ENCODE measurements at places on chromosomes 11 and 22.
A peak's percentile ranks its signal among the peaks of the same experiment; 100 is the strongest.

DNA sequence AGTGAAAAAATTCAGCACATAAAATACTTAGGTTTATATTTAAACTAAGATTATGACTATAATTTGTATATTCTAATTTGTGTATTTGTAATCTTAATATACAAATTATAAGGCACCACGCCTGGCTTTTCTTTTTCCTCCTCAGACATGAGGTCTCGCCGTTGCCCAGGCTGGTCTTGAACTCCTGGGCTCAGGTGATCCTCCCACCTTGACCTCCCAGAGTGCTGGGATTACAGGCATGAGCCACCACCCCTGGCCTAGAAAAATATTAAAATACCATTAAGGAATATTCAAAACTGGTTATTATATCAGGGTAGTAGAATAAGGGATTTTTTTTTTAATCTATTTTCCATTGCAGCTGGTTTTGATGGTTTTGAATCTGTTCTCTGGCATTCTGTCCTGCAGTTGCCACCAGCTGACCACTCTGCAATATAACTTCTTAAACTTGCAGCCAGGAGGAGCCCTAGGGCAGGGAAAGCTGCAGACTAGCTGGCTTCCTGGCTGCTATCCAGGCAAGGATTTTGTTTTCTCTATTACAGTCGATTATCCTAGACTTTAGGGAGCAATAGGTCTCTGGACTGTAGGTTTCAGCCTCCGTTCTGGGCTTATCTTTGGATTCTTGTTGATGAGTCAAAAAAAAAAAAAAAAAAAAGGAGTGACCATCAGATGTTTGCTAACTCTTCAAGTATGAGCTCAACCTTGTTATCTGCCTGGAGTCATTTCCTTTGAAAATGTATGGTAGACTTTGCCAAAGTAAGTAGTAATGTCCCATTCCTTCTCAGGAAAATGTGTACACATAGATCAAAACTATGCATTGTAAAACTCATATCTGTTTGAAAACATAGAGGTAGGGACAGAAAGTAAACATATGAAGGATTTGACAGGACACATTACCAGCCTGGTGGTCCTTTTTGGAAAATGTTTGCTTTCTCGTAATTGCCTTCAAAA lies 13.2 kb downstream of the POLA2 start:
- peak; percentile 76 for DNase-seq

DNA sequence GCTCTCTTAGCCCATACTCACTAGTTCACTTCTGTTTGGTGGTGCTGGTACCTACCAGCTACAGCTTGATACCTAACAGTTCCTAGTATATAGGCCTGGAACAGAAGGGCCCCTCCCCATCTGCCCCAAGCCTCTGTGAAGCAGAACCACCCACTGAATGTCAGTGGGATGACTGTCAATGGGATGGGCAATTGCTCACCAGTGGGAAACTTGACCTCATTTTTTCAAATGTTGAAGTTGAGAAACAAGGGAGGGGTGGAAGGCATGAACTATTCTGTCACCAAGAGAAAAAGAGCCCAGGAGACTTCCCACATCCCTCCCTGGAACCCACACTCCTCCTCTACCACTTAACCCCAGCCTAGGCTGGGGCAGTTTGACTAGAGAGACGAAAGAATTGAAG lies at the start of gene NLRP10:
NLRP10 (minus strand) TSS at position 62 of the 400 bp plus-strand sequence. CDS start 1,952 bp downstream, outside the sequence.
- DNase-seq: no peak

DNA sequence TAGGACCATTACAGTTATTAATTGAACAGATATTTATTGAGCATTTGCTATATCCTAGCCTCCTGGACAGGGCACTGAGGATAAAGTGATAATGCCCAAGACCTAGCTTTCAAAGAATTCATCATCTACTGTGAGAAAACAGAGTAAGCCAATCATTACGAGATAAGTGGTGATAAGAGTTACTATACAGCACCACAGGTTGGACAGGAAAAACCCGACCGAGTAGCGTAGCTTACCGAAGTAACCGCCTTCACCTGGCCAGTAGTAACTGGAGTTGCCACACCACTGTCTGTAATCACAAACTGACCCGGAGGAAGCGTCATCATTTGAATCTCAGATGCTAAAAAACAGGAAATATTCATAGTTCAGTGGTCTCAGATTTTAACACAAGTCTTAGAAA lies 10.0 kb upstream of the NFRKB start:
- no peak for DNase-seq

GRCh38 chr22:49424893-49425270 lies 402.8 kb downstream of the BRD1 start:
- DNase-seq: no peak

GRCh38 chr11:64932324-64932723 lies 3.4 kb downstream of the GPHA2 start:
- no peak for DNase-seq

DNA sequence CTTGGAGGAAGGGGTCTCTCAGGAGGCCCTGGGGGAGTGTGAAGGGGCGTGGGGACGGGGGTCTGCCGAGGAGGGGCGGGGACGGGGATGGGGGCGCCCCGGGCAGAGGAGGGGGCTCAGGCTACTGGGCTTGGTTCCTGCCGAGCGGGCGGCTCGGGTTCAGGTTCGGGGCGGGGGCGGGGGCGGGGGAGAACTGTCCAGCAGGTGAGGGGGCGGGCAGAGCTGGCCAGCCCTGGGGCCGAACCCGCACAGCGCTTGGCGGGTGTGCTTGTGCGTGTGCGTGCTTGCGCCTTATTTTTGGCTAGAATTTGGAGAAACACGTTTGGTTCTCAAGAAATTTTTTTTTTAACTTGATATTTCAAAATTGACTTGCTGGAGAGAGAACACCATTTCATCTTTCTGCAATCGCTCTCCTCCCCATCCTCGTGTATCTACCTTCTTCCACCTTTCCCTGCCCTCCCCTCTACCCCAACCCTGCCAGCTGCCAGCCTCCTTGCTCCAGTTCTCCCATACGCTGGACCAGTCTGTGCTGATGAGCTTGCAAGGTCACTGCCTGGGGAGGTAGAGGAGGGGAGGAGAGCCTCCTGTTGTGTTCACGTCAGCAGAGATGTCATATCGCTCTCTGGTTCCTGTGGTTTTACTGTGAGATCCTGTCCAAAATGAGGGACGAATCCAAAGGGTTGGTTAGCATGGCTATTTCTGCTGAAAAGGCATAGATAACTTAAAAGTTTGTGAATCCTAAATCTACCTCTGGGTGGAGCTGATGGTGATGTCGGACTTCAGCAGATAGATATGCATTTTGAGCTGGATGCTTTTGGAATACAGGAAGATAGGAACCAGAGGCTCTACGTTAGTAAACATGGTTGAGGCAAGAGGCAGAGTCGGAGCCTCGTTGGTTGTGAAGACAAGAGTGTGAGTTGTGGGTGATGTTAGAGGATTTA lies 668 bp downstream of the MADD start:
- peak; percentile 46 for DNase-seq

GRCh38 chr11:91997226-91997625 lies 227.4 kb upstream of the FAT3 start:
- DNase-seq: no peak

GRCh38 chr22:17562906-17563870 lies at the start of gene SLC25A18:
Gene SLC25A18 (plus strand): TSS chr22:17563498. CDS start chr22:17579945, 16,447 bp downstream.
- no peak for DNase-seq

GRCh38 chr22:29207562-29208501 lies 2.1 kb downstream of the EMID1 start:
- DNase-seq: no peak

DNA sequence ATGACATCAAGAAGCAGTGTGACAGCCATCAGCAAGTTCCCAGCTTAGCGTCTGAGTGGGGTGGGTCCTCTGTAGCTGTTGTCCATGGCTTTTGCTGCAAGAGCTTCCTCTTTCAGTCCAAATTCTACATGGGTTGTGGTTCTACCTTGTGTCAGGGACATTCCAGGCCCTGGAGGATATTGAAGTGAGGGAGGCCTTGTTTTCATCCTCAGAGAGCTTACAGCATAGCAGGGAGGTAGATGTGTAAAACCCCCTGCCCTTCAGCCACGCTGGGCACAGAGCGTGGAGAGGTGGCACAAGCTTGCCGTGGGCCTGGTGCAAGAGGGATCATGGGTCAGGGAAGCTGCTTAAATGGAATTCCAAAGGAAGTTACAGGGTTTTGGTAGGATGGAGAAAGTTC lies 93.9 kb downstream of the GRIK4 start:
- no peak for DNase-seq

DNA sequence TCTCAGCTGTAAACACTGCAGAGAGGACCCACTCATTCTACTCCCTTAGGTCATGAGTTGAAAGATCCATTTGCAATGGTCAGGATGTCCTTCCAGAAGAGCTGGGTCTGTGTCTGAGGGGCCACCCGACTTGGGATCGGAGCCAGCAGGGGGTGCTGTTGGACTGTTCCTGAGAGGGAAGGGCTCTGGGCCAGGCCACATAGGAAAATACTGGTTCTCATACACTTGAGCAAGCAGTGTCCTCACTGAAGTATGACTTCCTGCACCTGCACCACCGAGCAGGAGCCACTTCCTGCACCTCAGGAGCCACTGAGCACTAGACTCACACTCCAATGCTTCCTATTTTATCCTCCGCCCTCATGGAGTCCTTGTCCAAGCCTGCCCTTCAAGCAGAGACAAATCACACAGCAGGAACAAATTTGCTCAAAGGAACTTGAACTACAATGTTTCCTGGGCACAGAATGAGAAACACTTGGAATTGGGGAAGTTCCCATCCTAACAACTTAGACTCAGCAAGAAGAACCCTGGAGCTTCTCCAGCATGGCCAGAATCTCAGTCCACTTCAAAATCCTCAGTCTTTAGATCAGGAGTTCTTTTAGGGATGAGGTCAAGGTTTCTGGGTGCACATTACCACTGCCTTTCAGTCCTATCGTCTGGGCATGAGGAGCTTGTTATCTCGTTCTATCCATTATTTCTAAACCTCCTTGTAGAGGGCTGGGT lies 36.6 kb upstream of the VPREB1 start:
- peak; percentile 21 for DNase-seq

DNA sequence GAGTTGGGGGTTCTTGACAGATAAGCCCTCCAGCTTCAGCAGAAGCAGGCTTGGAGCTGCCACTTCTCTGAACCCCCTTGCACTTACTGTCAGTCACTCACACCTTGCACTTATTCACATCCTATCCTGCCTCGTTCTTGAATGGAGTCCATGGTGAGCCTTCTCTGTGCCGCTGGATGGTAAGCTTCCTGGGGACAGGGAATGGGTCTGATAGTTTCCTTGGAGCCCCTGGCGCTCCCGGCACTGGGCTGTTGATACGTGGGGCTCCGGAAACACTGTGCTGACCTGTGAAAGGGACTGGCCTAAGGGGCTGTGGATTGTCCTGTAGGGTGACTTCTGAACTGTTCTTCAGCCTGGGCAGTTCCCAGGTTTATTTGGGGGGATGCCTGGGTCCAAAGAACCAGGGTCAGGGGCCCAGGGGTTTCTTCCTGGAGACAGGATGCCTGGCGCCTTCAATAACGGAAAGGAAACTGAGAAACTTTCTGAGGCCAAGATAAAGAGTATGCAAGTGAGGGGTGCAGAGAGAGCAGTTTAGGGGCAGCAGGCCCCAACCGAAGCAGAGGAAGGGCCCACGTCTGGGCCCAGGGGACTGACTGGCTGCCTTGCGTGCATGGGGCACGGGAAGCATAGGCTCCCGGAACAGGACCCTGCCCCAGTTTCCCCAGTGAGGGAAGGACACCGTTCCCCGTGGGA lies 709 bp upstream of the ST3GAL4 start:
- DNase-seq: no peak
